Activated CD4-positive, alpha-beta T cell treated with anti-CD3 and anti-CD28 coated beads, Interleukin-2, amount 50 U/mL, for 48 hours (primary cell): ENCODE measurements at places on chromosomes 12 and 14.

- DNase-seq, result no peak
Observed at GRCh38 chr14:58807191-58807590, 169.4 kb downstream of the DACT1 start.

- no peak for DNase-seq
Observed at GRCh38 chr12:56695327-56696101, 7.4 kb upstream of the PTGES3 start.

GRCh38 chr14:100822013-100822412 is 3.9 kb upstream of the MEG3 start:
- no peak for DNase-seq

- no peak for DNase-seq
Observed at GRCh38 chr12:30909349-30910037, 17.1 kb upstream of the TSPAN11 start.

DNA sequence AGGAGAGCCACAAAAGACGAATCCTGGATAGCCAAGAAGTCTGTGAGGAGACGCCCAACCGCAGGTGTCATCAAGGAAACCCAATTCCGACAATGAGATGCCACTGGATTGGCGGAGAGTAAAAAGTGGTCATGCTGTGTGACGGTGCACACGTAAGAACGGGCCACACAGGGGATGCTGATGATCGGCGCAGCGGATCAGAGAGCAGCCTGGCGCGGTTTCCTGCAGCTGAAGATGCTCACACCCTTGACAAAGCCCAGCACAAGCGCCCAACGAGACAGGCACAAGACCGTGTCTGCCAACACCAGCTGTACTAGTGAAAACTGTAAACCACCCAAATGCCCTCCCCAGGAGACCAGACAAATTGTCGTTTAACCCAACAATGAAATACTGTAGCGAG is 55.8 kb downstream of the CCDC85C start:
- no peak for DNase-seq

- no peak for DNase-seq
Observed at GRCh38 chr14:72590577-72590976, 303.3 kb downstream of the DPF3 start.

DNA sequence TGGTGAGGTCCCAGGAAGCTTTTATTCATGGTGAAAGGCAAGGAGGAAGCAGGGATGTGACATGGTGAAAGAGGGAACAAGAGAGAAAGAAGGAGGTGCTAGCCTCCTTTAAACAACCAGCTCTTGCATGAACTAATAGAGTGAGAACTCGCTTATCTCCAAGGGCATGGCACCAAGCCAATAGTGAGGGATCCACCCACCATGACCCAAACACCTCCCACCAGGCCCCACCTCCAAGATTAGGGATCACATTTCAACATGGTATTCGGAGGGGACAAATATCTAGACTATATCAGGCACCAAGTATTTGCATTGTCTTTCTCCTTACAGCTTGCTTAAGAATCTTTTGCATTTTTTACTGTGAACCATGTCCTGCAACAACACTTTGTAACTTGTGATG is 91.9 kb upstream of the DHRS4 start:
- no peak for DNase-seq

DNA sequence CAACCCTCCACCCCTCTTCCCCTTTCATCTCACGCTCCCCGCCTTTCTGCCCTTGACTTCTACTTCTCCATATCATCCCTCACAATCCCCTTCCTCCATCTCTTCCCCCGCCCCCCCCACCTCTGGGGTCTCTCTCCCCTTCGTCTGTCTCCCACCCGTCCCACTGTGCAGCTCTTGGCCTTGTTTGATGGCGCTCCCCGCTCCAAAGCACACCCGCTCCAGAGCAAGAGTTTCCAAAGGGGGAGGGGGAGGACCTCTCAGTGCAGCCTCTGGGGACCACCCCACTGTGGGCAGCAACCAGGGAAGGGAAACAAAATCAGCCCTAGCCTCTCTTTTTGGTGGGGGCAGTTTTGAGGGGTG is 774 bp downstream of the CHGA start:
- no peak for DNase-seq

GRCh38 chr12:127548123-127548553 is 718.8 kb upstream of the TMEM132C start:
- no peak for DNase-seq

DNA sequence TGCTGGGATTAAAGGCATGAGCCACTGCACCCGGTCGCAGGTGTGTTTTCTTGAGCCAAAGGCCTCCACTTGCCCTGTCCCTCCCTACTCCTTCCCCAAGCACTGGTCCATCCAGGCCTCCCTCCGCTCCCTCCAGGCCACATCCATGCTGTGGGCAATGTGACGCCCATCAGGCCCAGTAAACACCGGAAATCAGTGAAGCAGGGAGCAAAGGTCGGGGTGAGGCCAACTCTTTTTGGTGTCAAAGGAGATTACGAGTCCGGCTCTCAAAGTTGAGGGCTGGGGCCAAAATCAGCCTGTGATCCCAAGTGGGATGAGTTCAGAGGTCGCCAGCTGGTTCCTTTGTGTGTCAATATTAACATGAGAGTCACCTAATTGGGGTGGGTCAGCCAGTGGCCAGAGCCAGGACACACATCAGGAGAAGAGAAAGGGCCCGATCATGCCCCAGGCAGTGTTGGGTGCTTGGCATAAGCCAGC is 195.7 kb downstream of the RBM19 start:
- no peak for DNase-seq

GRCh38 chr12:116265351-116266147 is 11.9 kb downstream of the MED13L start:
- DNase-seq, result no peak

GRCh38 chr12:124641591-124641990 is 74.2 kb upstream of the NCOR2 start:
- DNase-seq, result no peak

DNA sequence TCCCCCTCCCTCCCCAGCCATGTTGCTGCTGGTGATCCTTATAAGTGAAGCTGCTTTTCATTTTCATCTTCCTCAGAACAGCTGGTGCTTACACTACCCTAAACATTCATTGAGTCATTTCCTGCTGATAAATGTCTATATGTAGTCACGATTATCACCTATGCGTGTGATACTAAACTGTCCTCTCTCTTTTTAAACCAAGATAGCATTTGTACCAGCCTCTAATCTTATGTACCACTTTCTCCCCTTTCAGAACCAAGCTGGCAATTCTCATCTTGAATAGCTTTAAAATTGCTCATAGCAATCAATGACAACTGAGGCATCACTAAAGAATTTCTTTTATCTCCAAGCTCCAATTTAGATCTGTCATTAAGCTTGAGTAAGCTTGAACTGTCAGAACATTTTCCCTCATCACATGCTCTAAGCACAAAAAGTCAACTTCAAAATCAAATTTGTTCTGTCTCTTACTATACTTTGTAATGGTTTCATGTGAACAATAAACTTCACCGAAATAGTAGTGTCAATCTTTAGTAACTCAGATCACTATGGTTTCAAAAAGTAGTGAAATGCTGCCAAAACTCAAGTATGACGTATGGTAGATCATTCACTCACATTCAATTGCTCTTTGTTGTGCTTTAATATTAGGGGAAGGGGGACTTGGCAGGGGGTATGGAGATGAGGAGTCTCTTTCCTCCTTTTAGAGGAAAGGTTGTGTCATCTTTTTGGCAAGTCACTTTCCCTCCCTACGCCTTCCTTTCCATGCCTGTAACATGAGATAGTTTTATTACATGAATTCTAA is 178.1 kb upstream of the NOVA1 start:
- no peak for DNase-seq

DNA sequence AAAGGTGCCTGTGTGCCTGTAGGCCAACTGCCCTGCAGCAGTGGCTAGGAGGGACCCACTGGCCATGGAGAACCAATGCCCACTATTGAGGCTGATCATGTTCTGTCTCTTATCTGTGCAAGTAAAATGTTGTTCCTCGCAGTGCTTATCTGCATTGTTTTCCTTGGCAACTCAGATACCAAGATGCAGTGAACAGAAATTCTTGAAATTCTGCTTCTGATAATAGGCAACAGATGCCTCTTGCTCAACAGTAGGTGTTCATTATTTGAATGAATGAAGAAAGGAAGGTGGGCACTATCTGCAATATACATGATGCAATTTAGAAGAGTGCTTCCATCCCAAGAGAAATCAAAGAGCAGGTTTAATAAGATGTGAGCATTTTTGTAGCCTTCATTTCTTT is 232.2 kb downstream of the NUAK1 start:
- no peak for DNase-seq

GRCh38 chr14:62455446-62455845 is 589.8 kb downstream of the KCNH5 start:
- no peak for DNase-seq
